Left hindlimb (tissue), 1 donor: ENCODE measurements at places on chromosomes 7 and 10.

- peak; percentile 45 for DNase-seq
Observed at GRCh38 chr10:13347043-13347499, 1.0 kb downstream of the SEPHS1 start.

GRCh38 chr10:116974456-116975005 is 30.5 kb downstream of the SHTN1 start:
- no peak for DNase-seq

GRCh38 chr7:14321947-14322346 is 332.5 kb upstream of the ETV1 start:
- no peak for DNase-seq

GRCh38 chr10:114685456-114685855 is 27.4 kb upstream of the ABLIM1 start:
- DNase-seq = no peak

DNA sequence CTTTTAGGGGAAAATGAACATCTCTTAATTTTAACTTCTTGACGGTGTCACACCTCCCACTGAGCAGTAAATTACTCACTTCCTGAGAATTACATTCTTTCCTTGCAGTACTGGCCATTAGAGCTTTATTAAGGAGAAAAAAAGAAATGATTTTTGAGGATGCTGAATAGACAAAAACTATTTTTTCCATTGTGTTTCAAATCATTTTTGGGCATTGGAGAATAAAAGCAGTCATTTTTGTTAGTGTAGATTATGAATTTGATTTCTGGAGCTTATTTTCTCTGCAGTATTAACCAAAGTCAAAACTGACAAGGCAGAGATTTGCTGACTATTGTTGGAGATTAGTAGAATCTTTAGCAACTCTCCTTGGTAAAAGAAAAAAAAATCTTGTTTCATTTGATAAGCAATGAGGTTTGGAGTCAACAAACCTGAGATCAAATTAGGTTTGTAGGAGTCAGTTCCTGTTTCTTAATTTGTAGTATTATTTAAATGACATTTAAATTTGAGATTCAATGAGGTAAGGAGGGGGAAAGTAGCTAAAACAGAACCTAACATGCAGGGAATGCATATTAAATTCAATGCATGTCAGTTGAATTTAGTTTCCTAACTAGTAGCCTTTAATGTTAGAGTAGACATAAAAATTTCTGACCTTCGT is 70.6 kb downstream of the AP3M1 start:
- DNase-seq = no peak

DNA sequence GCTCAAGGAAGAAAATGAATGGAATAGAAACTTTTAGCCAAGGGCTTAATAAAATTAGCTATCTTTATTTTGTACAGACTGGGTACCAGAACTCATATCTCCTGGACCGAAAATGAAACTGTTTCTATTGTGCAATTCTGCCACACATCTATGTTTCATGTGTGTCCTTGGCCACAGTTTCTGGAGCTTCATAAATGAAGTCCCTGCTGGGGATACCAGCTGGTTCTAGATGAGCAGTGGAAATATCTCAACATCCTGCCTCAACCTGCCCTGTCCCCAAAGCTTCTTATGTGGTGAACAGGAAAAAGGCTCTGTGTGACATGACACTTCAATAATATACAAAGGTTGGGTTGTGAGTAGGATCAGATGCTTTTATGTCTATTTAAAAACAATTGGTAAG is 310.1 kb upstream of the SORCS1 start:
- no peak for DNase-seq

DNA sequence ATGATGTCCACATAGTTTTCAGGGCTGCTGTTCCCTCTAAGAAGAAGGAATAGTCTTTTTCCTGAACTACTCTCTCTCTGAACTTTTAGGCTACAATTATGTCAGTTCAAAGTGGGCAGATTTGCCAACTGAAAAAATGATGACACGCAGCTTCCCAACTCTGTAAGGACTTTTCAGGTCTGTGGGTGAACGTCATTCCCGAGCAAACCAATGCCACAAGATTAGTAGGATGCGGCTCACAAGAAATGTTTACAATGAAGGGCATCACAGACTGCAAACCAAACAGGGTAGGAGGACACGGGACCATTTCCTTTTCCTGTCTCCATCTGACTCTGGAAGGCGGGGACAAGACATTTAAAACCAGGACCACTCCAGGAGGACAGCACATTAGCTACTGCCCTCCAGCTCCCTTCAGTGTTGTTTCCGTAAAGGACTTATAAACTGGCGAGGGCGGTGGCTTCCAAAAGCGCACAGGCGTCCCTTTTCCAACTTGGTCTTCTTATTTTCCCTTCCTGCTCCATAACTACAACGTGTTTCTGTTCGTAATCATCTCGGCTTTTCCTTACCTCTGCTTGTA is 539 bp upstream of the MKLN1 start:
- DNase-seq = peak; percentile 72

DNA sequence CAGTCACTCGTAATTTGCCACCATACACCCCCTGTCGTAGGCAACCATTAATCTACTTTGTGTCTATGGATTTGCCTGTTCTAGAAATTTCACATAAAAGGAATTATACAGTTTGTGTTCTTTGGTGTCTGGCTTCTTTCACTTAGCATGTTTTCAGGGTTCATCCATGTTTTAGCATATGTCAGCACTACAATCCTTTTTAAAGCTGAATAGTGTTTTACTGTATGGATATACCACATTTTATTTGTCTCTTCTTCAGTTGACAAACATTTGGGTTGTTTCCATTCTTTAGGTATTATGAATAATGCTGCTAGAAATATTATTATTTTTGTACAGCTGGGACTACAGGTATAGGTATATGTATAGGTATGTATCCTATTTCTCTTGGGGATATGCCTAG is 17.4 kb upstream of the SVIL start:
- no peak for DNase-seq

- DNase-seq = no peak
Observed at GRCh38 chr10:6833458-6834011, 253.5 kb upstream of the PRKCQ start.

GRCh38 chr7:5481241-5482019 is 57.8 kb upstream of the TNRC18 start:
- no peak for DNase-seq

DNA sequence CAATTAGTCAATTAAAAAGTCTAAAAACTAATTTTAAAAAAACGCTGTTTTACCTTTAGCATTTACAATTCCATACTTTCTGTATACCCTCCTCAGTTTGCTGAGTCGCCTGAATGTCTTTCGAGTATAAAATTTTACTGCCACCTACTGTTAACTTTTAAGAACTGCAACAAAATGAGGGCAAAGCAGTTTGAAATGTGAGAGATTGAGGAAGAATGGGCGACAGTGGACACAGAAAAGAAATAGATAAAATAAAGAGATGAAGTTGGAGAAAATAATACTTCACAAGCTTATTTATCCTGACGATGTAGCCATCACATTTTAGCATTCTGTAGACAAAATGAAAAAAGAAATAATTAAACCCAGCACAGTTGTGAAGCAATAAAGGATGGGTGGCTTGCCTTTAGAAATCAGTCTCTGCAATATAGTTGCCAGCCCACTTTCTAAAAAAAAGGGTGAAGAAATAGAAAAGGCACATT is 110.8 kb upstream of the PTN start:
- no peak for DNase-seq

GRCh38 chr7:30920021-30920583 is 8.4 kb downstream of the AQP1 start:
- peak; percentile 25 for DNase-seq

DNA sequence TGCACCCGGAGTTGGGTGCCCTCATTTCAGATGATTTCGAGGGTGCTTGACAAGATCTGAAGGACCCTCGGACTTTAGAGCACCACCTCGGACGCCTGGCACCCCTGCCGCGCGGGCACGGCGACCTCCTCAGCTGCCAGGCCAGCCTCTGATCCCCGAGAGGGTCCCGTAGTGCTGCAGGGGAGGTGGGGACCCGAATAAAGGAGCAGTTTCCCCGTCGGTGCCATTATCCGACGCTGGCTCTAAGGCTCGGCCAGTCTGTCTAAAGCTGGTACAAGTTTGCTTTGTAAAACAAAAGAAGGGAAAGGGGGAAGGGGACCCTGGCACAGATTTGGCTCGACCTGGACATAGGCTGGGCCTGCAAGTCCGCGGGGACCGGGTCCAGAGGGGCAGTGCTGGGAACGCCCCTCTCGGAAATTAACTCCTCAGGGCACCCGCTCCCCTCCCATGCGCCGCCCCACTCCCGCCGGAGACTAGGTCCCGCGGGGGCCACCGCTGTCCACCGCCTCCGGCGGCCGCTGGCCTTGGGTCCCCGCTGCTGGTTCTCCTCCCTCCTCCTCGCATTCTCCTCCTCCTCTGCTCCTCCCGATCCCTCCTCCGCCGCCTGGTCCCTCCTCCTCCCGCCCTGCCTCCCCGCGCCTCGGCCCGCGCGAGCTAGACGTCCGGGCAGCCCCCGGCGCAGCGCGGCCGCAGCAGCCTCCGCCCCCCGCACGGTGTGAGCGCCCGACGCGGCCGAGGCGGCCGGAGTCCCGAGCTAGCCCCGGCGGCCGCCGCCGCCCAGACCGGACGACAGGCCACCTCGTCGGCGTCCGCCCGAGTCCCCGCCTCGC is at the start of gene EGFR:
TSS of gene EGFR (plus strand) at position 657 of the 830 bp plus-strand sequence. CDS start 261 bp downstream, outside the sequence.
- DNase-seq = peak; percentile 88

- DNase-seq = no peak
Observed at GRCh38 chr10:43026039-43026973, 50.6 kb upstream of the RET start.

- no peak for DNase-seq
Observed at GRCh38 chr7:132072873-132073272, 503.4 kb downstream of the PLXNA4 start.

DNA sequence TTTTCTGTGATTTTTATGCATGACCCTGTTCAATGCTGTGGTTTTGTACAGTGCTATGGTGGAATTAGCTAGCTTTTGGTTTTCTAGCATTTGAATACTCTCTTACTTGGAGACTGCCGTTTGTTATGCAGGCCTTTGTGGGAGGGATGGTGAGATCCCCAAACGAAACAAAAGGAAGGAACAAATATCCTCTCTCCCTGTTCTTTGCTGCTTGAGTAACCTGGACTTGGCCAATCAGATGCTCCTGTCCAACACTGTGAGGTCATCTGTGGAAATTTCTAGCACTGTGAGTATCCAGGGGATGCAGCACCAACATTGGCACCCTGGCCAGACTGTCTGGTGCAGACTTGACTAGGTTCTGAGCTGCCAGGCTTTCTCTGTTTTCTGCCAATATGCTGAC is 314.4 kb downstream of the ANKRD30A start:
- DNase-seq = no peak

GRCh38 chr7:132509643-132510042 is 66.6 kb downstream of the PLXNA4 start:
- DNase-seq = no peak

DNA sequence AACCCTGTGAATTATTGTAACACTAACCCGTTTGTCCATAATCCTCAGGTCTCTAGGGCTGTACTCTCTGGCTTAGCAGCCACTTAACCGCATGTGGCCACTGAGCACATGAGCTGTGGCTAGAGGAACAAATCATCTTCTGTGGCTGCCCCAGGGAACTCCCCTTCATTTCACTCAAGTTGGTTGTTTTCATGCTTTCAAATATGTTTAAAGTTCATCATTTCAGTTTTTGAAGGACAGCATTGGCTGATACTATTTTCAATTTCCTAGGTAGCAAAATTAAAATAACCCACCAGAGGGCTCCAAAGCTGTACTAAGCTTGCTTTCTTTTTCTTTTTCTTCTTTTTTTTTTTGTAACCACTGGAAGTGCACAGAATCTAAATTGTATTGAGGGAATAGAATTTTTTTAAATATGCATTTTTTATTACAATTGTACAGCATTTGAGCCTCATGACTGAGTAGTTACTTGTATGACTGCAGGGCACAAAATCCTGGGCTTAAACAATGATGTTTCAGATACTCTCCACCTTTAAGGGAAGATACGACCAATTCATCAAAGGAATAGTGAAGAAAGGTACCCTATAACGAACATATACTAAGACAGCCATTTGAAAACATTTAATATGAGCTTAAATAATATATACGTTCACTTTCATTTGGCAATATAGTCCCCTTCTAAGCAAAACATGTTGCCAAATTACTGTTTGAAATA is 38.6 kb downstream of the MRC1 start:
- no peak for DNase-seq

- no peak for DNase-seq
Observed at GRCh38 chr7:75771224-75771623, 787 bp downstream of the CCL26 start.

DNA sequence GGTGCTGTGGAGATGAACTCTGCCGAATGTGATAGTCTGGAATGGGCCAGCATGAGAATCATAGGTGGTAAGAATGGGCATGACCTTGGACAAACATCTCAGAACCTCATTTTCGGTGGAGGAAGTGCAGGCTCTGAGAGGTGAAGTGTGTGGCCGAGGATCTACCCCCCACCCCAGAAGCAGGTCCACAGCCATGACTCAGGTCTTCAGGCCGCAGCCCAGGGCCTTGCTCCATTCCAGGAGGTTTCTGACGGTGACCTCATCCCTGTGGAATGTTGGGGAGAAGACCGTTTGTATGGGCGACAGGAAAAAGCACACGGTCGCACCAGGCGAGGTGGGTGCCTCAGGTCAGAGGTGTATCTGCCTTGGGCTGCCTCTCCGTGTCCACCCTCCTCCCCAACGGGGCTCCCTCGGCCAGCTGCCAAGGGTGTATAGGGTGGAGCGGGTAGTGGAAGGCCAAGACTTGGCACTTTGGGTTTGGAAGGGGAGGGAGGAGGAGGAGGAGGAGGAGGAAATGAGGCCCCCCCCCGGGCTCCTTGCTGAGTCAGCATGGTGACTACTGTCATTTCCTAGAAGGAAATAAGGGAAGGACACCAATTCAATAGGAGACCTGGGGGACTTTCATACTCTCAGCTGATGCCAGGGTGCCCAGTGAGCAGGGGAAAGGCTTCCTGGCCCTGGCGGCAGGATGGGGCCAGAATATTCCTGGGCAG is 168.0 kb upstream of the RHEB start:
- DNase-seq = no peak

- no peak for DNase-seq
Observed at GRCh38 chr10:78319371-78319770, 285.7 kb downstream of the RPS24 start.

- no peak for DNase-seq
Observed at GRCh38 chr7:98286701-98287485, 5.4 kb downstream of the BRI3 start.

- DNase-seq = no peak
Observed at GRCh38 chr10:123890756-123891143, 857 bp downstream of the CPXM2 start.

DNA sequence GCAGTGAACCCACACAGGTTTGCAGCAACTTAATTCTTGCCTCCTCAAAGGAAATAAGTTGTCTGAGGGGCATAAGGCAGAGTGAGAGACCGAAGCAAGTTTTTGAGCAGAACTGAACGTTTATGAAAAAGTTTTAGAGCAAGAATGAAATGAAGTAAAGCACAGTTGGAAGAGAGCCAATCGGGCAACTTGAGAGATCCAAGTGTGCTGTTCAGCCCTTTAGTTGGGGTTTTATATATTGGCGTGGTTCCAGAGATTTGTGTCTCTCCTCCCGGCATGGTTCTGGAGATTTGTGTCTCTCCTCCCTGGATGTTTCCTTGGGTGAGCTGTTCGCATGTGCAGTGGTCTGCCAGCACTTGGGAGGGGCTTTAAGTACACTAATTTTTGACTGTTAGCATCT is 141.4 kb upstream of the DGKB start:
- DNase-seq = no peak
